Activated naive CD8-positive, alpha-beta T cell treated with anti-CD3 and anti-CD28 coated beads, Interleukin-2, amount 10 ng/mL, durations not matched to agents 7 days and 5 days (primary cell): ENCODE measurements at places on chromosomes 7 and 10. TPM values are rescaled to one million over a fixed set of nuclear protein-coding genes. Genes with fewer than 3 reads are reported as not detected.

DNA sequence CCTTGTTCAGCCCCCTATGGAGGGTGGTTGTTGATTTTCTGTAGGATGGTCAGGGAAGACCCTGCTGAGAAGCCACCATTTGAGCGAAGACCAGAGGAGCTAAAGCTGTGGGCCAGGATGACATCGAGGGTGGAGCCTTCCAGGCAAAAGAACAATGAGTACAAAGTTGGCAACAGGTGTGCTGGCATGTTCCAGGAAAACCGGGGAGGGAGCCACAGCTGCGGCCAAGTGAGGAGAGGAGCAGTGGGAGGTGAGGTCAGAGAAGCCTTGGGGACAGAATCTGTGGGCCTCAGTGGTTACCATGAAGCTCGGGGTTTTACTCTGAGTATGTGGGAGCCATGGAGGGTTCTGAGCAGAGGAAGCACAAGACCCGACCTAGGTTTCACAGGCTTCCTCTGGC lies 75.6 kb upstream of the ZNF479 start:
- no peak for DNase-seq
- no peak overlapping the region for H3K27ac ChIP-seq
- no peaks in the 10 kb centered on the region for H3K36me3 ChIP-seq
- no peak overlapping the region for H3K4me3 ChIP-seq

DNA sequence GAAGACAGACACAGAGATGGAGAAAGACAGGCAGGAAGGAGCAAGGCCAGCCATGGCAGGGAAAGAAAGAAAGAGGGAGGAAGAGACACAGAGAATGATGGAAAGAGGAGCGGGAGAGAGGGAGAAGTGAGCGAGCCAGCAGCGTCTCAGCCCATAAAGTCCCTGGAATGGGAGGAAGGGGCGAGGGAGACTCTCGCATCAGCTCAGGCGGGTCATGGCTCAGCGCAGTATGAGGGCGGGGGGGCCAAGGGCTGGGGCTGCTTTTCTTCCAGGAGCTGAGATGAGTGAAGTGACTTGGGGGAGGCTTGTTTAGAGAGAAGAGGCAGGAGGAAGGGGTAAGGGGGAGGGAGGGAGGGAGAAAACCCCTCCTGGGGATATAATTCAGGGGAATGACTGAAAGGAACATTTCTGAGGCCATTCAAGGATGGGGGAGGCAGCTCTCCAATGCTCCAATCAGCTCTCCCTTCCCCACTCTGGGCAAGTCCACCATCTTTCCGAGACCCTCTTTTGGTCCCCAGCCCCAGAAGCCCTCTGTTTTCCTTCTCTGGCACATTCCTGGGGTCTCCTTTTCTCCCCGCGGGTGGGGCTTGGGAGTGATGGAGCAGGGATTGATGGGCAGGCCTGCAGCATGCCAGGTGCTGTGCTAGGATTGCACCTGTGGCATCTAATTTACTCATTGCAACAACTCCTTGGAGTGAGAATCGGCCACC lies 87.9 kb downstream of the HIF1AN start:
- H3K4me1 ChIP-seq = peaks cover 1% of the 10 kb centered on the region
- peaks cover 64% of the 10 kb centered on the region for H3K27me3 ChIP-seq
- no peaks in the 10 kb centered on the region for H3K36me3 ChIP-seq

- no peaks in the 10 kb centered on the region for H3K36me3 ChIP-seq
- H3K27ac ChIP-seq = no peak overlapping the region
- no peak for DNase-seq
- no peak overlapping the region for H3K4me3 ChIP-seq
Measured at GRCh38 chr7:71239586-71240268, 107.8 kb downstream of the GALNT17 start.

DNA sequence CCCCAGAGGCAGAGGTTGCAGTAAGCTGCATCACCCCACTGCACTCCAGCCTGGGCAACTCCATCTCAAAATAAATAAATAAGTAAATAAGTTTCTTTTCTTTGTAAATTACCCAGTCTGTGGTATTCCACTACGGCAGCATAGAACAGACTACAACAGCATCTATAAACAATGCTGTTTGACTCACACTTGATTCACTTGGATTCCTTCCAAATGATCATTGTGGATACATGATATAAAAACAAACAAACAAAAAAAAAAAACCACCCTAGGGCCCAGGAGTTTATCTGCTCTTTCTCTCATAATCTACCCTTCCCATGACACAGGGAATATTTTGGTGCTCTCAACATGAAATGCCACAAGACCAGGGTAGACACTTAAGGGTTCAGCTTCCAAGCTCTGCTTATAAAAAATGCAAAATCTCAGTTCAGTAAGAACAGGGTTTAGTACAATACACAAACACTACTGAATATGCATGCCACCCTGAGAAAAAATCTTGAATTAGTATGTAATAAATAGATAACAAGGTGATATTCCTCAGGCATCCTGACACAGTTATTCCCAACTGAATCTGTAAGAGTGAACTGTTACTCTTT lies 200.9 kb downstream of the FAM107B start:
- no peak overlapping the region for H3K4me3 ChIP-seq
- H3K27ac ChIP-seq = peak overlapping the region; percentile 65
- H3K4me1 ChIP-seq = peaks cover 60% of the 10 kb centered on the region
- DNase-seq = no peak
- H3K27me3 ChIP-seq = no peaks in the 10 kb centered on the region

- no peak overlapping the region for H3K27ac ChIP-seq
- H3K27me3 ChIP-seq = peaks cover 2% of the 10 kb centered on the region
- no peak overlapping the region for H3K4me3 ChIP-seq
- no peaks in the 10 kb centered on the region for H3K36me3 ChIP-seq
Measured at GRCh38 chr10:30818854-30819253, 189.3 kb upstream of the LYZL2 start.

DNA sequence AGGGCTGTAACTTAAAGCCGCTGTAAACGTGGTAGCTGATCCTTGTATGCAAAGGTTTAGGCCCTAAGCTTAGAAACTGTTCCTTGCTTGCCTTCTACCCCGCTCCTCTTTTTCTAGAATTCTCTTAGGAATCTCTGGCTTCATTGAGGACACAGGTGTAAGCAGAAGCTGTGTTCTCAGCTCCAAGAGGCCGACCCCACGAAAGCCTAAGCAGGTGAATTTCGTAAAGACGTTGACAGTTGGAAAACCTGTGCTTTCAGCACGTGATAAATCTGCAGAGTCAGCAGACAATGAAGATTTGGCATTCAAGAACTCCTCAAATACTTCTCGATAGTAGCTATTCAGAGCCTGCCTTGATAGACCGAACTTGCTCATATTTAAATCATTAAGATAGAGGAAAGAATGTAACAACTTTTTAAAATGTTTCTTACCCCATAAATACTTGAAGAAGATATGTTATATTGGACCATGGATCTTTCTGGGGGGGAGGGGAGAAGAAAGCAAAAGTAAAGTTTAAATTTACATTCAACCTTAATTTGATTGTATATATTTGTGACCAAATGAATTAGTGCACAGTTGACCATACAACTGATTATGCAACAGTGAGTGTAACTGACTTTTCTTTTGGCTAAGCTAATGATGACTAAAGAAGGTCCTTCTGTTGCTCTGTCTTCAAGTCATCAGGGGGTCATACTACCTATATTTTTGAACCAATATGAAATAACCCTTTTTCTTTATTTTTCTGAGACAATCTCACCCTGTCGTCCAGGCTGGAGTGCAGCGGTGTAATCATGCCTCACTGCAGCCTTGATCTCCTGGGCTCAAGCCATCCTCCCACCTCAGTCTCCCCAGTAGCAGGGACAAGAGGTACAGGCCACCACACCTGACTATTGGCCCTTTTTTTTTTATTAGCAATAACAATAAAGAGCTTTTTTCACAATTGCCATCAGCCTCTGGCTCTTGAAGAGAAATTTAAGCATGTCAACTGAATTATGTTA lies 1.2 kb upstream of the GDI2 start:
- H3K4me1 ChIP-seq = peaks cover 48% of the 10 kb centered on the region
- no peaks in the 10 kb centered on the region for H3K27me3 ChIP-seq

- H3K36me3 ChIP-seq = no peaks in the 10 kb centered on the region
- DNase-seq = no peak
- no peaks in the 10 kb centered on the region for H3K27me3 ChIP-seq
- no peak overlapping the region for H3K4me3 ChIP-seq
Measured at GRCh38 chr7:84533182-84533581, 338.6 kb upstream of the SEMA3A start.

- no peaks in the 10 kb centered on the region for H3K27me3 ChIP-seq
- no peaks in the 10 kb centered on the region for H3K4me1 ChIP-seq
- no peak for DNase-seq
- H3K36me3 ChIP-seq = no peaks in the 10 kb centered on the region
Measured at GRCh38 chr10:107741971-107742370, 577.5 kb upstream of the SORCS1 start.

Gene SLF2
- total RNA-seq = 46.5 TPM

Gene LLCFC1
- not detected for total RNA-seq

Gene SFTPA2
- total RNA-seq = not detected
